ENCODE measurements at places on chromosomes 7 and 10.

DNA sequence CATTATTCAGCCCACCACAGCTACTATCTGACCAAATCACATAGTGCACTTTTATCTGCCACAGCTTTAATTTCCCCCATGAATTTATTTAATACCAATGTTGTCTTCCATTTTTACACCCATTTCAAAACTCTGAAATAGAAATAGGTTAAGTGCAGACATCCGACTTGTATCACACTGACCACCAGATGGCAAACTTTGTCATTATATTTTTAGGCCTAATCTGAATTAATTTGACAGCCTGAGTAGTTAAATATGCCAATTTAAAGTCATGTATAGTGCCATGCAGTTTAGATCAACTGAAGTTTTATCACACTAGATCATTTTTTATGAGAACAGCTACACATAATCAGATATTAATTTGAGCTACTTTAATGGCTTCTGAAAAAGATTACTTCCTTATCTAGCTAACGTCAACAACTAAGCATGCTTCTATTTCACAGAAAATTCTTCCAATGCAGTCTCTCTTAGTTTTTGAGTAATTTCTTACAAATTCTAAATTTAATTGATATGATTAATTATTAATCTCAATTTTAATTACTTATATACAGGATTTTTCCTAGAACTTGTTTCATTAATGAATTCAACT, 566.4 kb downstream of the GFRA1 start:
- DNase-seq: peak; percentile 12

DNA sequence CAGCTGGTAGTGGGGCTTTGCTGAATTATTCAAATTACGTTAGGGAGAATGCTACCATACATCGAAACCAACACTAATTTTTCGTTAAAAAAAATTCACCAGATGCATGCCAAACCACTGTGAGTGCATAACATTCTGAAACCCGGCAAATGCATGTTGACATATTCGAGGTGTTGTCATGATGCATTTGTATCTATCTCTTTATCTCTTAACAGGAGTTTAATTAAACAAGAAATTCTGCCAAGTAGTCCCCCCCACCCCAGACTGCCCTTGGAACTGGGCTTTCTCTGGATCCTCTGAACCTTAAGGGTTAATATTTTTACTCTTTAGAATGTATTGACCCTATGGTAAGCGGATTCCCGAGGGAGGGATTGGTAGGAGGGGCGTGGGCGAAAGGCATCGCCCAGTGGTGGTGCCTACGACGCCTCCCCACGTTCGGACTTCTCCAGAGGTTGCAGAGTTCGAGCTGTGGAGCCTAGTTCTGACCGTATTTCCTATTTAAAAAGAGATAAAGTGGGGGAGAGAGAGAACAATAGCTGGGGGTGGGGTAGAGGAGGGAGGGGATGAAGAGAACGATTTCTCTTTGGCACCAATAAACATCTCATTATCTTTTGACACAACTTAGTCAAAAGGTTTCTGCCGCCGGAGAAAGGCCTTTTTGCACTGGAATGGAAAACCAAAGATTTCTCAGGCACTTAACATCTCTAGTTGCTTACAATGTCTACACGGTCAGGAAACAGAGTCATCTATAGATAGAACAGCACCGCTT, 7.2 kb downstream of the DLX6 start:
- peak; percentile 19 for DNase-seq

DNA sequence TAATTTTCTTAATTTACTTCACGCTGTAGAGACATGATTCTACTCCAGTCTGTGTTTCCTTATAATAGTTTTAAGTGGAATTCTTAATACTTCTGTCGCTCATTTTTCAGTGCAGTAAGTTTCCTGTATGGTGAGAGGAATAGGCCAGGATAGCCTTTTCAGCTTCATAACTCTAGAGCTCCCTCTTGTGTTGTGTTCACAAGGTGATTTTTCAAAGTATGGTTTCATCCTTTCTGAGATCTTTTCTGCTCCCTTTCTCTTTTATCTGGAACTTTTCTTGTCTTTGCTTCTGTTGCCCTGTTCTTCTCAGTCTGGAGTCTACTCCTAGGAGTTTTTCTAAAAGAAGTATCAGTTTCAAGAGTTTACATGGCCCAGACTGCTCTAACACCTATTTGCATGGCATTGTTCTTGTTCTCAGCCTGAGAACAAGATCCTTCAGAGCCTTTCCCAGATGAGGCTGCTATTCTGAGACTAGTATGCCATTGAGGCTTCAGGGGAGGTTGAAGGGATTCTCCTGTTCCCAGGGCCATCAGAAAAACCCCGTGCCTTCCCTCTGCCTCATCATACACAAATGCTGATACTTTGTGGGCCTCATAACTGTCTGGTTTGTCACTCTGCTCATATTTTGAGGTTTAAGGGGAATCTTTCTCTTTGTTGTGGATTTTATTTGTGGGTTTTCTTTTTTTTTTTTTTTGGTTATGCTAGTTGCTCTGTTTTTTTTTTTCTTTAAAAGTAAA, 21.8 kb downstream of the NET1 start:
- no peak for DNase-seq

- DNase-seq: peak; percentile 18
Measured at GRCh38 chr7:115707258-115708012, 323.1 kb downstream of the TFEC start.

DNA sequence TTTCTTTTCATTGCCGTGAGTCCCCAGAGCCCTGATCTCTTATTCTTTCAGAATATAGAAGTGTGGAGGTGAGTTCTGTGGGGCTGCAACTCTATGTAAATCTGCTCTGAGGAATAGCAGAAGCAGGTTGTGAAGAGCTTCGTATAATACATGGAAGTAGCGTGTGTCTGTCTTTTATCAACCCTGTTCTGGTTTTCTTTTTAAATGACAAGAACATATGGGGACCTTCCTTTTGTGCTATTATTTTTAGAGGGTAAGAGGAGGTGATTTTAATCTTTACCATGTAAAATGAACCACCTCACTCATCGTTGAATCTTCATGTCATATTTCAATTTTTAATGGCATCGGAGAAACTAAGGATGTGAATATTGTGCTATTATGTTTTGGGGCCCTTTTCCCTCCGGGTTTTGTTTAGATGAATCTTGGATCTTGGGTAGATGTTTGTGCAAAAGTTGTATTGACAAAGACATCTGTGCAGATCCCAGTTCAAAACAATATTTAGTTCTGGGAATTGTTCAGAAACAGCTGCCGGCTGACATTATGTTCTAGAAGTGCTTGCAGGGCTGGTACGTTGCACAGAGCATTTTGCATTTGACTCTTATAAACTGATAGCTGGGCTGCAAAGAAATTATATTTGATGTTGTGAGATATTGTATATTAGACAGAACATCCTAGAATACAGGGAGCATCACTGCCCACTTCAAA, 46.7 kb downstream of the PLXDC2 start:
- no peak for DNase-seq

- no peak for DNase-seq
Measured at GRCh38 chr10:101611096-101611905, 23.2 kb downstream of the DPCD start.

GRCh38 chr7:3914051-3914775, 613.2 kb downstream of the SDK1 start:
- no peak for DNase-seq

DNA sequence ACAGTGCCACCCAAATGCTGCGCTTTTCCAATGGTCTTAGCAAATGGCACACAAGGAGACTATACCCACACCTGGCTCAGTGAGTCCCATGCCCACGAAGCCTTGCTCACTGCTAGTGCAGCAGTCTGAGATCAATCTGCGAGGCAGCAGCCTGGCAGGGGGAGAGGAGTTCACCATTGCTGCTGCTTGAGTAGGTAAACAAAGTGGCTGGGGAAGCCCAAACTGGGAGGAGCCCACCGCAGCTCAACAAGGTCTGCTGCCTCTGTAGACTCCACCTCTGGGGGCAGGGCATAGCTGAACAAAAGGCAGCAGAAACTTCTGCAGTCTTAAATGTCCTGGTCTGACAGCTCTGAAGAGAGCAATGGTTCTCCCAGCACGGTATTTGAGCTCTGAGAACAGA, 891.2 kb downstream of the PCDH15 start:
- DNase-seq: no peak

DNA sequence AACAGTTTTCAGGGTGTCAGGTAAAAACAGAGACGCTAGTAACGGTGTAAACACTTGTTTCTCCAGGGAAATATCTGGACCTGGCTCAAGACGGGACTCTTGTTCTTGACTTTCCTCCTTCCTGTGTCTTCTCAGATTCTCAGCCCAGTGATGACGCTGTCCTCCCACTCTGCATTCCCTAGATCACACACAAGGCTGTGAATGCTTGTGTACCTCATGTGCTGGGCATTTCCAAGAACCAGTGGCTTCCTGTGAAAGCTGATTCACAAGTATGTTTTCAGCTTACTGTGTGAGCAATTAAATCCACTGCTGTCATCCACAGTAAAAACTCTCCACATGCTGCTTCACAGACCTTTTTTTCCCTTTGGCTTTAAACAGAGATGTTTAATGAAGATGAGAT, 193.8 kb upstream of the DPP6 start:
- no peak for DNase-seq

- no peak for DNase-seq
Measured at GRCh38 chr7:135447748-135448147, 62.2 kb downstream of the CNOT4 start.

DNA sequence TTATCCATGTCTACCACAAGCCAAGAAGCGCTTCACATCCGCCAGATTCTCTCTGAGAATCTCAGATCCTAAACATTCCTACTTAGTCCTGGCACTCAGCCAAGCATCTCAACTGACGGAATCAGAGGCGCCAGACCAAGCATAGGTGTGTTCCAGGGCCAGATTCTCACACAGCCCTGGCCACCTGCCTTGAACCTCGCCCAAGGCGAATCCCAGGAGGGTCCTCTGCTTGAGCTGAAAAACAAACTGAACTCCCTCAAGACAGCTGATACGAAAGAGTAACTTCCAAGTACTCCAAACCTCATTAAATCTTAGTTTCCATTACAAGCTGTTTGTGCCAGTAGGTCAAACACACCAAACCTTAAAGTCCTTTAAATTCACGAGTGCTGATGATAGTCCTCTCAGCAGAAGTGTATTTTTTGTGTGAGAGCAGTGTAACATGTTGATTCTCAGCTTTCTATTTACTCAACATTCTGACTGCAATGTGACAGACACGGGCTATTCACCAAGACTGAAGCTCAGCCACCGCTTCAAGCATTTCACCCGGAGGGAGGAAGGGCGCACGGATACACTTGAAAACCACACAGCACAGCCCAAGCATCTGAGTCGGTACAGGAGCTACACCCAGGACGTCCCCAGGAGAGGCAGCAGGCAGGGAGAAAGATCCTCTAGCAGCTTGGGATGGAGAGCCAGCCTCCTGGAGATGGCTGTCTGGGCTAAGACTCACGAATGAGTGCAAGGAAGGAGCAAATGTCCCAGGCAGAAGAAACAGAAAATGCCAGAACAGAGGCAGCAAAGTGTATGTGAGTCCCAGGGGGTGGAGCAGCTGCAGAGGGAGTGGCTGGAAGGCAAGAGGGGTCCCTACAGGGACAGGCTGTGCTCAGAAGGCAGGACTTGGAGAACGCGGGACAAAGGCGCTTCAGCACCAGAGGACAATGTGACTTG, 6.0 kb downstream of the PARD3 start:
- DNase-seq: peak; percentile 61

DNA sequence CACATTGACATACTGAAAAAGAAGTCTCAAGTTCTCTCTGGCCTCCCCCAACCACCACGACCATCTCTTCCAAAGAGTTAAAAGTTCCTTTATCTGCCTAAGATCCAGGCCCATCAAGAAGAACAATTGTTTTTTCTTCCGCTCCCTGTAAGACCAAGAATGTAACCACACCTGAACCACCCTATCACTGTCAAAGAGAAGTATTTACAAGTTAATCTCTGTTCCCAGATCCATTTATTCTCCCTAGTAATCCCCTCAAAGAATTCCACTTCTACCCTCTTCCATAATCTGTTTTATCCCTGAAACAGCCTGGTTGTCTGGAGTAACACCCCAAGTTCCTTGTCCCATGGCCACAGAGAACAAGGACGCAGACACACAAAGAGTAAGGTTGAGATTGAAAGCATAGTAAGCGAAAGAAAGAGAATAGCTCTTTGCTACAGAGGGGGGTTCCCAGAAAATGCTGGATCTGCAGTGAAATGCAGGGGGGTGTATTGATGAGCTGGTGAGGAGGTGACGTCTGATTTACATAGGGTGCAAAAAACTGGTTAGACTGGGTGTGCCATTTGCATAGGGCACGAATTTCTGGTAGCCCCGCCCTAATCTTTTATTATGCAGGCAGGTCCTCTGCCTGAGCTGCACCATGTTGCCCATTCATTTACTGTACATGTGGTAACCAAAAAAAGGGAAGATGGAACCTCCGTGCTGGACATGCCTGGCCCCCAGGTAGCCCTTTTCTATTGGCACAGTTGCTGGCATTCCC, 122.0 kb downstream of the SKIDA1 start:
- no peak for DNase-seq
